Left lobe of liver (tissue), 2 donors: ENCODE measurements at places on chromosomes 4 and X.

GRCh38 chrX:11064851-11065600 lies 46.1 kb upstream of the HCCS start:
- no peak for DNase-seq

DNA sequence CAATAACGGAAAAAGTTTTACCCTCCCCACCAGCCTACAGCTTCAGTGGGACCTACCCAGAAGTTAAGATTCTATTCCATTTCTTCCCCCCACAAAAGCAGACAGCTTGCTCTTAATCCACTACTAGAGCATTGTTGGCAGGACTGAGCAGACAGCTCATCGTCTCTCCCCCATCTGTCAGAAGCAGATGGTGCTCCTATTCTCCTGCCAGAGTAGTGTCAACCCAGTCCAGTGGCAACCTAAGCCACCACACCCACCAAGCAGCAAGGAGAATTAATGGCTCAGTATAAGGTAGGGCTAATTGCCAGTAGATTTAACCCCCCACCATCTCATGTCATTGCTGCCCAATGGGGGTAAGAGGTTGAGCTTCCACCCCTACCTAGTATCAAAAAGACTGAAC lies 62.0 kb downstream of the AWAT2 start:
- no peak for DNase-seq

DNA sequence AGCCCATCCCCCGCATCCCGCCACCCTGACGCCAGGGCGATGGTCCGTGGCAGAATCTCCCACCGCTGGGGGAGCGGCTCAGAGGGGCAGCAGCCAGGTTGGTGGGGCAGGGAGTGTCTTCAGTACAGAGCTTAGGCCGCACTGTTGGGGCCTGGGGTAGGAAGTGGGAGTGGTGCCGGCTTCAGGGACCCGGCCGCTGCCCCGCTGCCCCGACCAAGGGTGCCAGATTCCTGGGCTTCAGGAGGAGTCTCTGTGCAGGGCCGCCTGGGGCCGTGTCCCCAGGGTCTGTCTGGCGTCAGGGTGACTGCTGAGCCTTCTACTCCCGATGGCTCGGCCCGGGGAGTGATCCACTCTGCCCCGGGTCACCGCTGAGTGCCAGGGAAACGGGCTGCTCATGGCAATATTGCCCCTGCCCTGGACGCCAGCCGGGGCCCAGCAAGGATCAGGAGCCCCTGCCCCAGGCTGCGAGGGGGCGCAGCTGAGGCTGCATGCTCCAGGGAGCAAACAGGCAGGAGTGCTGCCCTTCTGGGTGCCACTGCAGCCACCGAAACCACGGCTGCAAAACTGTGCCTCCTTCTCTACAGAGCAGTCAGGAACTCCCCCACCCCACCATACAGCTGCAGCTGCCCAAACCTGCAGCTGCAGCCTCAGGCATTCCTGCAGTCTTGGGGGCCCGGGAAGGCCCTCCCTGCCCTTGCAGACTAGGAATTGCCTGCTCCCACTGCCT lies 1206.1 kb downstream of the ARAP2 start:
- no peak for DNase-seq

GRCh38 chr4:123556526-123556925 lies 159.9 kb downstream of the SPRY1 start:
- no peak for DNase-seq
